ENCODE measurements at places on chromosomes 7 and 10. TPM values are rescaled to one million over a fixed set of nuclear protein-coding genes. Genes with fewer than 3 reads are reported as not detected.

The OR2A42 gene
- total RNA-seq: not detected

The FAM237B gene
- not detected for total RNA-seq

The CREB5 gene
- 3.1 TPM for total RNA-seq

The SMARCD3 gene
- total RNA-seq: 23.8 TPM

The CYTH3 gene
- 24.4 TPM for total RNA-seq

The CALCR gene
- total RNA-seq: not detected

The TAS2R5 gene
- total RNA-seq: 1.0 TPM

The MBL2 gene
- total RNA-seq: not detected

The AKR1D1 gene
- total RNA-seq: not detected

The NPSR1 gene
- total RNA-seq: not detected

The SEMA3A gene
- 60.8 TPM for total RNA-seq

The FBXW4 gene
- total RNA-seq: 52.9 TPM

The SMIM30 gene
- 71.0 TPM for total RNA-seq

The FAM131B gene
- total RNA-seq: 3.8 TPM

The CC2D2B gene
- total RNA-seq: 0.33 TPM

The SFTPA1 gene
- not detected for total RNA-seq

The CACNA2D1 gene
- 64.4 TPM for total RNA-seq

The ACHE gene
- total RNA-seq: under 0.01 TPM

The KCTD7 gene
- 15.2 TPM for total RNA-seq

The GDF2 gene
- not detected for total RNA-seq

The FBXL13 gene
- 0.66 TPM for total RNA-seq

The BET1 gene
- 40.3 TPM for total RNA-seq

The TMEM243 gene
- 25.6 TPM for total RNA-seq

The GIMAP1 gene
- under 0.01 TPM for total RNA-seq

The SPDYE16 gene
- 0.17 TPM for total RNA-seq

The CEP41 gene
- 8.0 TPM for total RNA-seq

The ADCY1 gene
- total RNA-seq: 0.51 TPM

The NRP1 gene
- total RNA-seq: 373 TPM

The ADAM22 gene
- total RNA-seq: 0.51 TPM

The BMI1 gene
- 41.6 TPM for total RNA-seq

The RASA4B gene
- total RNA-seq: 1.5 TPM

The C10orf53 gene
- total RNA-seq: not detected

The FAM25C gene
- not detected for total RNA-seq

The GSTO1 gene
- total RNA-seq: 151 TPM

The ARHGEF5 gene
- 3.9 TPM for total RNA-seq

The PRKCQ gene
- 0.26 TPM for total RNA-seq

The MYH16 gene
- not detected for total RNA-seq

The ZNF239 gene
- 6.2 TPM for total RNA-seq

The BICC1 gene
- 64.7 TPM for total RNA-seq

The TRIL gene
- 0.17 TPM for total RNA-seq

The CNPY1 gene
- total RNA-seq: not detected

The RET gene
- total RNA-seq: 0.77 TPM

The ARHGEF35 gene
- total RNA-seq: 0.51 TPM

The MSMB gene
- not detected for total RNA-seq

Measured in fibroblast of lung (primary cell).